ENCODE measurements at places on chromosomes 6 and 20.

DNA sequence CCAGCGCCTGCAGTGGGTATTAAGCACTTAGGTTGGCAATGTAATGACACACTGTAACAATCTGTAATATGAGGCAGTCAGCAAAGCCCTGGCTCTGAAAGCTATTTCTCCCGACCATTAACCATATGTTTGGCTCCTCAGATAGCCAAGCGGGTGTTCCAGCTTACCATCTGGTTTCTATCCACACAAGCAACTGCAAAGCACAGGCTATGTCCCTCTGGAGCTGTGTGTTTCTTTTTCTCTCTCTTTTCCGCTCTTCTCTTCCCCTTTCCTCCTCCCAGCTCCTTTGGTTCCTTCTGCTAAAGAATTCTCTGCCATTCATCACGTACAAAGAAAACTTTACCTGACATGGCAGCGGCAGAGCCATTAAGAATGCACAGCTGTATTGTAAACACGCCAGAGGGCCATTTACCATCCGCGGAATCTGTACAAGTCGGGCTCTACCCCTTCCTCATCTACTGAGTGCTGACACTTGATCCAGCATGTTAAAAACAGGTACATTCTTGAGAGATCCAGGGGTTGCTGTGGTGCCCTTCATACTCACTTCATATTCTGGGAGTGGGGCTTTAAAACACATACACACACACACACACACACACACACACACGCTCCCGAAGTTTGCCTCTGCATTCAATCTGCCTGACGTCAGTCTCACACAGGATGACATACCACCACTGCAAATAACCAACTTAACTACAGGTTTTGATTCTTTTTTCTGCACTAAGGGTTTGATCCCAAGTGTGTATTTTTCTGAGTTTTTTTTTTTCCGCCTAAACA lies 77.2 kb downstream of the BACH2 start:
- peak; percentile 90 for DNase-seq

DNA sequence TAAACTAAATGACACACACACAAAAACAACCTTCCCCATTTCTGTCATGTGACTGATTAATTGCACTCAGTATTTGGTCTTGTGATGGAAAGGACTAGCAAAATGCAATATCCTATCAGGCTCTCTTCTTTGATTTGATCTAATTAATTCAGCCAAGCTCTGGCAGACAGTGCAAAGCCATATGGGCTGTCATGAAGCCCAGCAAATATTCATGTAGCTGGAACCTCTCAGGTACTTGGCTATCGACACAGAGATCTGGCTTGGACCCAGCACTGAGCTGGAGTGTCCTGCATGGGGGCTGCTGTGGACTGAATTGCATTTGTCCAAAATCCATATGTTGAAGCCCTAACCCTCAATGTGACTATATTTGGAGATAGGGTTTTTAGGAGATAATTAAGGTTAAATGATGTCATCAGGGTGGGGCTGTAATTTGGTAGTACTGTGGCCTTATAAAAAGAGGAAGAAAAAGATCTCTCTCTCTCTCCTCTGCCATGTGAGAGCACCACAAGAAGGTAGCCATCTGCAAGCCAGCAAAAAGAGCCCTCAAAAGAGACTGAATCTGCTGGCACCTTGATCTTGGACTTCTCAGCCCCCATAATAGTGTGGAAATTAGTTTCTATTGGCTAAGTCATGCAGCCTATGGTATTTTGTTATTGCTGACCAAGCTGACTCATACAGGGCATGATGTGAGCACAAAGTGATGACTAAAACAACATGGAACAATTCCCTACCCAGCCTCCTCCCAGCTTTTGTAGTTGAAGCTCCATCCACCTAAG lies 77.1 kb downstream of the STMND1 start:
- peak; percentile 68 for DNase-seq

DNA sequence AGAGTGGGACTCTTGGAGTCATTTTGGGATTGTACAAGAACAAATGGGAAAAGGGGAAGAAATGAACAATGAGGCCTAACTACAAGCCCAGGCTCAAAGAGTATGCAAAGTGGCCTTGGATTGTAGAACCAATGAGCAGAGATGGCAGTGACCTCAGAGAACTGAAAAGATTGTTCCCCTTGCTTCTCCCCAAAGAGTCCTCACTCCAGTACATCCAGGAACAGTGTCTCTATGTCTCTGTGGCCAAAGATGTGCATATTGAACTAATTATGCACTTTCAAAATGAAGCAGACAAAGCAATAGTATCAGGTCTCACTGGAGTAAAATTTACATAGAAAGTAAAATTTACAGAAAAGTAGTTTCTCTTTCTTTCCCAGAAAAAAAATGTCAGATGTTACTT lies 81.0 kb downstream of the SMLR1 start:
- DNase-seq, result no peak

GRCh38 chr6:133863228-133863627 lies 25.7 kb upstream of the TCF21 start:
- DNase-seq, result no peak

DNA sequence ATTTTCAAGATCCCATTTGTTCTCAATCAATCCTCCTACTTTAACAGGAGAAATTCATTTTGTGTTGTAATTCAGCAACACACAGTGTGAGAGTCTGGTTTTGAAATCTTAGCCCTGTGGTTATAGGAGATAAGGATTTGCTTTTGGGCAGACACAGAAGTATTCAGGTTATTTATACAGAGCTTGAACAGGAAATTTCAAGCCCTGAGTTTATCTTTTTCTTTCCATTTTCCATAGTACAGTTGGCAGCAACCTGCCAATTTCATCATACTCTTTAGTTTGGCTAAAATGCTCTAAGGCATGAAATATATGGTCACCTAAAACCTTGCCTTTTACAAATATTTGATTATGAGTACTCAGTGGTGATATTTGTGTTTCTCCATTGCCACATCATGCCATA lies 41.4 kb downstream of the PKIB start:
- peak; percentile 59 for DNase-seq

DNA sequence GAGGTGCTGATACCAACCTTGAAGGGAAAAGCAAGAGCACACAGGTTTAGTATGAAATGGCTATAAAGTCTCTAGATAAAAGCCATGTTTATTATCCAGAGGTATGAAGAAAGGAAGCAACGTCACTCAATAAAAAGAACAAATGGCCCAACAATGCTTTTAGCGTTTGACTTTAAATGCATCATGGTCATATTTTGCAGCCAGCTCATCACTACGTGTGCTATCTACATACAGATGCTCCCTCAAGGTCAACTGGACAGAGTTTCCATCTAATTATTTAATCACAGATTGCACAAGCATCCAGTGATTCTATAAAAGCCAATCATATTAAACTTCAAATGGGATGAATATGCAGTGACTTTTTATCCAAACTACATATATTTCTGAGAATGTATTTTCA lies 127.6 kb upstream of the SYNDIG1 start:
- DNase-seq, result no peak

- DNase-seq, result no peak
Measured at GRCh38 chr6:146410851-146411595, 132.6 kb upstream of the RAB32 start.

DNA sequence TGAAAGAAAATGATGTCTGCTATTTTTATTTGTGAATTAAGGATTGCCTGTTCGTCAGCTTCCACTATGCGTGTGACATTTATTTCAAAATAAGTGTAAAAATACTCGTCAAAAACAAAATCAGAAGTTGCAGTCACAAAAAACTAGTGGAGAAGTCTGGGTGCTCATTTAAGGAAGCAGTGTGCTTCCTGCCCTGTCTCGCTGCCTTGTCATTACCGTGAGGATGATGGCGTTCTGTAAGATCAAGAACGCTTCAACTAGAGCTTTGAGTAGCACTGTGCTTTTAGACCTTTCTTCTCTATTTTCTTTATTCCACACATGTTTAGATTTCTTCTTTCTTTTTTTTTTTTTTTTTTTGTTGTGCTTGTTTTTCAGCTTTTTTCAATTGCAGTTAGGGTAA lies 186.9 kb downstream of the TBC1D7 start:
- DNase-seq, result no peak

- DNase-seq, result peak; percentile 79
Measured at GRCh38 chr6:29552512-29553051, 7.0 kb downstream of the UBD start.

GRCh38 chr6:167987396-167988153 lies 9.9 kb upstream of the KIF25 start:
- DNase-seq, result no peak

- DNase-seq, result no peak
Measured at GRCh38 chr20:15699431-15700146, 873.7 kb downstream of the KIF16B start.

DNA sequence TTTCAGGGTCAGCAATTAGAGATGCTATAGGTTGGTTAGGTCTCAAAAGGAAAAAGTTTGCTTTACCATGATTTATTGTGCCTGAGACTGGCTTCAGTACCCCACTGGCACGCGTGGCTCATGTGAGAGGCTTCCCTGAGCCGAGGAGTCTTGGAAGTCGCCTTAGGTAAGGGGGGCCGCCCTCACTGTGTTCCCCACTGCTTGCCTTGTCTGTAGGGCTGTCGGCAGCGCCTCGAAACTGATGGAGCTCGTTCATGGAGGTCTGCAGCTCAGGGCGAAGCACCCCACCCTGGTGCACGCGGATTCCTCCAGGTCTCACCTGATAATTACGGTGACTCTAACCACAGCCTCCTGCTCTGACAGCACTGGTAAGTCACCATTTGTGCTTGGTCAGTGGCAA lies 39.2 kb downstream of the FRMD1 start:
- DNase-seq, result no peak

DNA sequence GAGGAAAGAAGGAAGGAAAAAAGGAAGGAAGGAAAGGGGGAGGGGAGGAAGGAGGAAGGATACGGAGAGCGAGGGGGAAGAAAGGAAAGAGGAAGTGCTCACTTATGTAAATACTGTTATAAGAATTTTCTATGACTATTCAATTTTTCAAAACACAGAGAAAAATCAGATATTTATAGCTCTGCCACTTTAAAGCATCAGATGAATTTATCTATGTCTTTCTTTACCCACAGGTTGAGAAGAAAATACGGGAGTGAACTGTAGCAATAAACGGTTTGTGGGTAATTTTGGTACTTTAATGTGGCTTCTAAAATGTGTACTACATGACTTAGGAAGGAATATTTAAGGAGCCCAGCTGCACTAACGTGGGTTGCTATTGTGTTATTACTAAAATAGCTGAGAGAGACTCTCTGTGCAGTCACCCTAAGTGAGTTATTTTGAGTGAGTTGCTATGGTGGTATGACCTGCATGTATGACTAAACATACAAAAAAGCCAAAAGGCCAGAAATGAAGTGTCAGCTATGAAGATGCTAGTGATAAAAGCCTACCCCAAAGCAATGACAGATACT lies 225.5 kb downstream of the SOD2 start:
- DNase-seq, result no peak

GRCh38 chr6:68194846-68195478 lies 440.1 kb upstream of the ADGRB3 start:
- no peak for DNase-seq

DNA sequence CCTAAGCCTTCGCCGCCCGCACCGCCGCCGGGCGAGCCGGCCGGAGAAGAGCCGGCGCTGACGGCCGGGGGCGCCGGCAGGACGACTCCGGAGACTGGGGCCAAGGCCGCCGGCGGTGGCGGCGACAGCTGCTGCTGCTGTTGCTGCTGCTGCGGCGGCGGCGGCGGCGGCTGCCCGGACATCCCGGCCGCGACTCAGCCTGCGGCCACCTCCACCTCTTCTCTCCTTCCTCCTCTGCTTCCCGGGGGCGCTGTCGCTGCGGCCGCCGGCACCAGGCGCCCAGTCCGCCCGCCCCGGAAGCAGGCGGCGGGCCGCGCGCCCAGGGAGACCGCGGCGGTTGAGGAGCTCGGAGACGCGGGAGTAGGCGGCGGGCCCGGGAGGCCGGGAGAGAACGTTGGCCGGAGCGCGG lies 307 bp downstream of the RANBP9 start:
- no peak for DNase-seq

GRCh38 chr20:40967700-40968099 lies 60.9 kb upstream of the TOP1 start:
- DNase-seq, result no peak

DNA sequence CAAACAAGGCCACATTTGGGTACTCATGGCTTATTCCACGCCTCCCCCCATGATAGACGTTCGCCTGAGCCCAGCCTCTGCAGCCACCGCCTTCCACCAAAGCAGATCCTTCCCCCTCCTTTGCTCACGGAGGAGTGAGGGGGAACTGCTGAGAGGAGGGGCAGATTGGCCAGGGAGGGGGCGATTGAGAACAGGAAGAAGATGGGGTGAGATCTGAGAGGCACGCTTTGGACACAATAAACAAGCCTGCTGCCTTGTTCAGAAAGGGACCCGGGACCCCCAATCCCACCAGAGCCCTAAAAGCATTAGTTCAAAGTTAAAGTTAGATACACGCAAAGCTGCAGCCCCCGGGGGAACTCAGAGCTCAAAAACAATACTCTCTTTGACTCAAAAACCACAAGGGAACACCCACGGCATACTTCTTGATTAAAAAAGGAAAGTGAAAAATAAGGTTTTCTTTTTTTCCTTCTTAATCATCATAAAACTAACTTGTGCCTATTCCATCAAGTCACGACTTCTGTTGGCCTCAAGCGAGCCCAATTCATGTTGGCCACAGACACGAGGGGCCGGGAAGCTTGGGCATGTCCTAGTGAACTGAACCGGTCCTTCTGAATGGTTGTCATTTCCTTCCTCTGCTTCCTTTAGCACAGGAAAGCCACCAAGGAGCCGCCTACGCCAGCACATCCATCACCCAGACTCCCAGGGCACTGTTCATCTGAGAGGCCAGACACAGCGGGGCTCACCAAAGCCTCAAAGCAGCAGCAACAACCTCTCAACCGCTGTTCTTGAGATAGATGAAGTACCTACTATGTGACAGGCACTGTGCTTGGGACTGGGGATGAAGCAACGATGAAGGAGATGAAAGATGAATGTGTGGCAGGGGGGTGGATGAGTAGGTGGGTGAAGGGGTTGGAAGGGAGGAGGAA lies 44.7 kb downstream of the NFATC2 start:
- DNase-seq, result peak; percentile 31

Data from IMR-90 (cell line).